Cortex of kidney (tissue), 1 donor: ENCODE measurements at places on chromosomes 4 and X.

DNA sequence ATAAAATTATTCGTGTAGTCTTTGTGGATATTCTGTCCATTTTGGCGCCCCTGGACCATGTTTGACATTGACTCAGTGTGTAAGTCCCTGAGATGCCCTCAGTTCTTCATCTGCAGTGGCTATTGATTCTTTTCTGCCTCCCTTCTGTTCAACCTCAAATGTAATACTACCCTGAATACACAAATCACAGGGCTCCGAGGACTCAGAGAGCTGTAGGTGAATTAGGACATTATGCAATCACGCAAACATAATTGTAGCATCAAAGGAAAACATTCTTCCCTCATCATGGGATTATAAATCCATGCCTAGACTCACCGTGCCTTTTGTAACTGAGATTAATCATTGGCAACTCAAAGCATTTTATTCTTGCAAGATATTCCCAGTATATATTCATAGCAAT lies 161.4 kb upstream of the PACRGL start:
- no peak for DNase-seq

- DNase-seq, result no peak
These were observed 13.3 kb downstream of the CXCR3 start for GRCh38 chrX:71604796-71605568.

DNA sequence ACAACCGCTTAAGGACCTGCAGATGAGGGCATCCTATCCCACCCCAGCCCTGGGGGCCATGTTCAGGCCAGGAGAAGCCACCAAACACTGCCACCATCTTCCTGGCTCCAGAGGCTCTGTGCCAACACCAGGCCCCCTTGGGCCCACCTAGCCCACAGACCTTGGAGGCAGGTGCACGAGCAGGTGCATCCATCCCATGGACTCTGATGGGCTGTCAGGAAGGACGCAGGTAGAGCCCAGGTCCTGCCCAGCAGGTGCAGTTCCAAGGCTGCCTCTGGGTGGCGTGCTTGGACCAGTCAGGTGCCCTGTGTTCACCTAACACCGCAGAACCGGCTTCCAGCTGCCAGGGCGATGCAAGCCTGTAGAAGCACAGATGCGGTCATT lies 22.8 kb upstream of the PDE6B start:
- DNase-seq, result no peak

DNA sequence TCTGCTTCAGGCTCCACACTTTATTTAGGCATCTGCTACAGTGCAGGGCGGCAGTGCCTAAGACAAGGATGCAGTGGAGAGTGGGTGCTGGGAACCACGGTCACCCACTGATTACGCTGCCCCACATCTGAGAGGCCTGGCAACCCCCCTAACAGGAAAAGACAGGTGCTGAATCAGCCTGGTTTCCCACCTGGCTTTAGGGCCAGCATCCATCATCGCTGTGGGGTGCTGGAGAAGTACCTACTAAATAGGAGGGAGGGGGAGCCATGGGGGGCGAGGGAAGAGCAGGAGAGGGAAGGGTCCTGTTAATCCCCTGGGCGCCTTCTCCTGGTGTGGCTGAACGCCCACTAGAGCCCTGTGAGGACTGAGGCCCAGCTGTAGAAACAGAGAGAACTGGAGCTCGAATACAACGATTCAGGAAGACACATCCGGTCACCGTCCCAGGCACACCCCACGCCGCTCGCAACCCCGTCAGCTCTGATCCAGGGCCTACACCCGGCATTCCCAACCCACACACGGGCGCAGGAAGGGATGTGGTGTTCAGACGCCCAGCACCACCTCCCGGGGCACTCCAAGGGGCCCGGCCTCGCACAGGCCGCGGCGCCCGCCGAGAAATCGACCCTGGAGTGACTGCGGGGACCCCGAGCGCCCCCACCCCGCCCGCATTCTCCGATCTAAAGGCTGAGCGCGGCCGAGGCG lies 554 bp downstream of the DCTD start:
- no peak for DNase-seq

DNA sequence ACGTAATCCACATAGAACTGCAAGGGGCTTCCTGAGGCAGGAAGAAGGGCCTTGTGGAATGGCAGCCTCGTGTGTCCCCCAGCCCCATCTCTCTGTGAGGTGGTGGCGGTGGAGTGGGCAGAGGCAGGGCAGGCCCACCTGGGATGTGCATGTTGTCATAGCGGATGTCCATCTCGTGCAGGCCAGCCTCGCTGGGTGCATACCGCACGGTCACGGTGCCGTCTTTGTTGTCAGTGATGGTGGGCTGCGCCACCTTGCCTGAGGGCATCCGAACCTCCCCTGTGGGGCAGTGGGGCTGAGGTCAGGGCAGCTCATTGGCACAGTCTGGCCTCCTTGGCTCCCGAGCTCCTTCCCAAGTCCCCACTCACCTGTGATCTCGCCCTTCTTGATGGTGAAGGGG lies 20.4 kb downstream of the FLNA start:
- no peak for DNase-seq

DNA sequence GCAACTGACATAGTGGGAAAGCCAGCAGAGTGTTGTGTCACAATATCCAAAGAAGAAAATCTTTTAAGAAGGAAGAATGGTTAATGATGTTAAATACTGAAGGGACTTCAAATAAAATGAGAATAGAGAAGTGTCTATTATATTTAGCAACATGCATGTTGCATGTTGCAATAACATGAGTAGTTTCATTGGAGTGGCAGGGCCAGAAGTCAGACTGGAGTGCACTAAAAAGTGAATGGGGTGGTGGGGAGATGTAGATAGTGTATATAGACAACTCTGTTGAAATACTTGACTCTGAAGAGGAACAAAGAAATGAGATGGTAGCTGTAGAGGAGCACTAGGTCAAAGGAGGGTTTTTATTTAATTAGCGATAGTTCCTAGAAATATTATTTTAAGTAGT lies 9.5 kb upstream of the AMMECR1 start:
- no peak for DNase-seq

- DNase-seq, result no peak
These were observed 8.9 kb upstream of the DCK start for GRCh38 chr4:70984589-70984988.

DNA sequence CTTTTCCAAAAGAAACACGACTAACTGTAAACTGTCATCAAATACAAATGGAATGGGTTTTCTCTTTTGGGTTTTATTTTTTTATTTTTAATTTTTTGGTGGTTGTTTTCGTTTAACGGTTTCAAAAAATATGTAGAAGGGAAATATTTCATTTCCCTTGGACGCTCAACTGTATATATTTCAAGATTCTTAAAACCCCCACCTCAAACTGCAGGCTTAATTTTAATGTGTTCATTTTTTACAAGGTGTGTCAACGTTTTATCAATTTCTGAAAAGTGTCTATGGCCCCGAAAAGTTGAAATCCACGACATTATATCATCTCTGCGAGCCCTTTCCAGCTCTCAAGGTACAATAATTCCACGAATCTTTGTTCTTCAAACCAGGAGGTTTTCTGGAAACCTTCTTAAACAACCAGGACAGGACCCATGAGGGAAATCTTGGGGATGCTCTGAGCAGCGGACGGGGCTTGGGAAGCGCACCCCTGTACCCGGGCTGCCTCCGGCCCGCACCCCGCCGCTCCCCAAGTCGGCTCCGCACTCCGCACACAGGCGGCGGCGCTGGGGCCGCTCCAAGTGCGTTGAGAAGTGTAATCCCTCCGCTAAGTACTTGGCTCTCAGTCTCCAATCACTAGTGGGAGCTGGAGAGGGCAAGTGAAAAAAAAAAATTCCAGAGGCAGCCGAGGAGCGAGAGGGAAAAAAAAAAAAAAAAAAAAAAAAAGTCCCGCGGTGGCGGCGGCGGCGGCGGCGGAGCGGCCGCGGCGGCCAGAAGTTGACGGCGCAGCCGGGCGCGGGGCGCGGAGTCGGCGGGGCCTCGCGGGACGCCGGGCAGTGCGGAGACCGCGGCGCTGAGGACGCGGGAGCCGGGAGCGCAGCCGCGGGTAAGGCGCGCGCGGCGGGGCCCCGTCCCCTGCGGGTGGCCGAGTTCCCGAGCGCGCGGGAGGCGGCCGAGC lies at the start of gene BMPR1B:
TSS of gene BMPR1B (plus strand) at position 764 of the 949 bp plus-strand sequence. CDS start 346,470 bp downstream, outside the sequence.
- DNase-seq, result no peak

- no peak for DNase-seq
These were observed 41.8 kb downstream of the UGT2B28 start for GRCh38 chr4:69322055-69322454.
